ENCODE measurements at places on chromosomes 1 and 21.

DNA sequence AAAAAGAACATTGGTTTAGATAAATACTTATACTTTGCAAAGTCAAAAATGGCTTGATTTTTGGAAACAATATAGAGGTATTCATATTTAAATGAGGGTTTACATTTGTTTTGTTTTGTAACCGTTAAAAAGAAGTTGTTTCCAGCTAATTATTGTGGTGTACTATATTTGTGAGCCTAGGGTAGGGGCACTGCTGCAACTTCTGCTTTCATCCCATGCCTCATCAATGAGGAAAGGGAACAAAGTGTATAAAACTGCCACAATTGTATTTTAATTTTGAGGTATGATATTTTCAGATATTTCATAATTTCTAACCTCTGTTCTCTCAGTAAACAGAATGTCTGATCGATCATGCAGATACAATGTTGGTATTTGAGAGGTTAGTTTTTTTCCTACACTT, 65.3 kb upstream of the SAMD13 start:
- no peak for DNase-seq

GRCh38 chr1:232594768-232595698, 34.9 kb downstream of the SIPA1L2 start:
- no peak for DNase-seq

DNA sequence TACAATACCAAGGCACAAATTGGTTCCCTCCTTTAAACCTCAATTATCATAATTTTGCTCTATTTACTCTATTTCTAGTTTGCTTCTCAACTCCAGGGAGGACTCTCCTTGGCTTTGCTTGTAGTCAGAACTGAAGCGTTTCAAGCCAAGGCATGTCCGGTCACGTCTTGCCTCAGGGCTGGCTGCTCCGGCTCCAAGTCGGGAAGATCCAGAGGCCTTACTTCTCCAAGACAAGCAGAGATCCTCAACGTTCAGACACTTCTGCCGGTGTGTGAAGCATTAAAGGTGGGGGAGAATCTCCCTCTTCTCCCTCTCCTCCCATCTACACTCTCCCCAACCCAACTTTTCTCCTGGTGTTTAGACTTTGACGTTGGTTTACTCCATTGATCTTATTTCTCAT, 7.2 kb upstream of the HHAT start:
- DNase-seq: no peak

- DNase-seq: no peak
Measured at GRCh38 chr1:5009376-5010065, 355.1 kb downstream of the AJAP1 start.

DNA sequence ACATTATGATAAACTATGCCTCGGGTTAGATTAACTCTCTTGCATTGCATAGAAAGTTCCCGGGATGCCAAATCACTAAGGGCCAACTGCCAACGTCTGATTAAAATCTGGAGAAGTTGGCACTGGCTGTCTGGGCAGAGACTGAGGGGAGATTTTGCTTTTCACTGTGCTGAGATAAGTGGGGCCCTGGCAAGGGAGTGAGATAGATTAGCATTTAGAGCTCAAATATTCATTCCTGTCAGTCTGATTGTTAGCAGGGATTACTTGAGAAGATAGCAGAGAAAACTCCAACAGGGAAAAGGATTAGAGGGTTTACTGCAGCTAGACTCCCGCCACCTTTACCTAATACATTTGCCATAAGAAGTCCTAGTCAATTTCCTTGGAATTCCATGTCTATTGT, 714.1 kb upstream of the CHRM3 start:
- peak; percentile 50 for DNase-seq

DNA sequence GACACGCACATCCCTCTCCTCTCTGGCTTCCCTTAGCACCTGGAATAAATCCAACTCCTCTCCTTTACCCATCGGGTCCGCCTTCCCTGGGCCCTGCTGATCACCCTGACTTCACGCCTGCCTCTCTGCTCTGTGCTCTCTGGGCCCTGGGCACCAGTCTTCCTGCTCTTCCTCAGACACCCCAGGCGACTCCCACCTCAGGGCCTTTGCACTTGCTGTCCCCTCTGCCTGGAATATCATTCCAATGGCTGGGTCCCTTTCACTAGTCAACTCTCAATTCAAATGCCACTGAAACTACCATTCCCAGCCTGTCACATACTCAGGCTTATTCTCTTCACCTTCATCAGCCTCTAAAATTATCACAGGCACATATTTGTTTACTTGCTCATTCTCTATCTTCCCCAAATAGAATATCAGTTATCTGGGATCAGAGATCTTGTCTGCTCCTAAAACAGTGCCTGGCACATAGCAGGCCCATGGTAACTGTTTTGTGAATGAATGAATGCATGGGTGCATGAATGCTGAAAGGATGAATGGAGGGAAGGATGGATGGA, 27.2 kb upstream of the SELENON start:
- no peak for DNase-seq

Data from D721Med (cell line).